ENCODE measurements at places on chromosomes 1 and 21.
A peak's percentile ranks its signal among the peaks of the same experiment; 100 is the strongest.

GRCh38 chr21:36079010-36079649 lies 9.3 kb downstream of the CBR1 start:
- no peak for DNase-seq

DNA sequence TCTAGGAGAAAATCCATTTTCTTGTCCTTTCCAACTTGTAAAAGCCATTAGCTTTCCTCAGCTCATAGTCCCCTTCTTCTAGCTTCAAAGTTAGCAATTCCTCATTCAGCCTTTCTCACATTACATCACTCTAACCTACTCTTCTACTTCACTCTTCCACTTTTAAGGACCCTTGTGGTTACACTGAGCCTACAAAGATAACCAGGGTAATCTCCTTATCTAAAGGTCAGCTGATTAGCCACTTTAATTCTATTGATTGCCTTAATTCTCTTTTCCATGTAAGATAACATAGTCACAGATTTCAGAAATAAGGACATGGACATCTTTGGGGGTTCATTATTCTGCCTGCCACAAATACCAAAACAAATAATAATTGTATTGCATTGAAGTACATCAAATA lies 8.5 kb upstream of the SPATA6 start:
- no peak for DNase-seq

GRCh38 chr1:224696021-224696420 lies 79.9 kb downstream of the CNIH3 start:
- DNase-seq: no peak

DNA sequence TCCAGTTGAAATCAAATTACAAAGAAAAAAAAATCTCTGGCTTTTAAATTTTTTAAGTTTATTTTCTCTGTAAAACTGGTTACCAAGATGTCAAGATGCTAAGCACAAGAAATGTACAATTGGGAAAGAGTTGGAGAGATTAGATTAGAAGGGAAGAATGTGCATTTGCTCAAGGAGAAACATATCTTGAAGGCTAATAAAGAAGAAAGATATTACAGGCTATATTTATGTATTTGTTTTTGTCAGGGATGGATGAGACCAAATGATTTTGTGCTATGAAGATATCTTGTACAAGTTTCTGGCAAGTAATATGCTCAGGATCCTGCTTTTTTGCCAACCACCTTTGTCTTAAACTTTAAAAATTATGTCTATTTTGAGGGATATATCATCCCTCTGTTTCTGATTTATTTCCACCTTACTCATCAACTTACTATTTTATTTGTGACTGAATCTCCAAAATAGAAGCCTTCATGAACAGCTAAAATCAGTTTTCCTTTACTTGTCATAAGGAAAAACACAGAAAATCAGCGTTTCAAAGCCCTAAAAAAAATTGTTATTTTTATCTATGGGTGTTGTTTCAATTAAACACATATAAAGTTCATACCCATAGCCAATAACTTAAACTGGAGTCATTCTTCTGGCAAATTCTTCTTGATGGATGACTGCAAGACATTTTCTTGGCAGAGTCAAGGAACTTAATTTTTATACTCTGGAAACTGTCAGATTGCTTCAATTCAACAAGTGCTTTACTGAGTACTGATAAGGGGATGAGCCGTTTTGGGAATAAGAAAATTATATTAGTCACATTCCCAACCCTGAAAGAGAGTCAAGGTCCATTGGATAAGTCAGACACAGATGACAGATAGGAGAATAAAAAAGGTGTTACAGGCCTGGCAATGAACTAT lies 141.8 kb downstream of the CTH start:
- no peak for DNase-seq

DNA sequence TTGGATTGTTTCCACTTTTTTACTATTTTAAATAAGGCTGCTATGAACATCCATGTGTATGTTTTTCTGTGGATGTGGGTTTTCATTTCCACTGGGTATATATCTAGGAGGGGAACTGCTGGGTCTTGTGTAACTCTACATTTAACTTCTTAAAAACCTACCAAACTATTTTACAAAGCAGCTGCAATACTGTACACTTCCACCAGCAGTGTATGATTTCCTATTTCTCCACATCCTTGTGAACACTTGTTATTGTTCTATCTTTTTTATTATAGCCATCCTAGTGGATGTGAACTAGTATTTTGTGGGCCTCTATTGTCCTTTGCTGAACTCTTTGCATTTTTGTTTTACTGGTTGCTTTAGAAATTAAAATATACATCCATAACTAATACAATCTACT lies 33.4 kb downstream of the DIPK1A start:
- no peak for DNase-seq

- DNase-seq: no peak
These were observed 87.5 kb downstream of the CD247 start for GRCh38 chr1:167430849-167431242.

DNA sequence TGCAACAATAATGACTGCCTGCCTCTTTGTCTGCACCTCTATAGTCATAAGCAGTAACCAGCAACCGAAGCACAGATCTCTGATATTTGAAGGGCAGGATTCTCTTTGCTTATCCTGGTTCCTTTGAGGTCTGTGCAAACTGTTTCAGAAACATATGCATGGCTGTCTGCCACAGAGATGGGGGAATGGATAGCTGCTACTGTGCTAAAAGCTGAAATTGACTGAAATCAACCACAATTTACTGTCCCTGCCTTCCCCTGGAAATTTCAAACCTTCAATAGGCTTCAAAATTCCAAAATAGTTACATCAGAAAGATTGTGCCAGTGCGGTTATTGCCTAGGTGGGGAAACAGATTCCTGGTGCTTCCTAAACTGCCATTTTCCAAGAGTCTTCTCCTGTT lies 136.8 kb upstream of the GORAB start:
- no peak for DNase-seq

DNA sequence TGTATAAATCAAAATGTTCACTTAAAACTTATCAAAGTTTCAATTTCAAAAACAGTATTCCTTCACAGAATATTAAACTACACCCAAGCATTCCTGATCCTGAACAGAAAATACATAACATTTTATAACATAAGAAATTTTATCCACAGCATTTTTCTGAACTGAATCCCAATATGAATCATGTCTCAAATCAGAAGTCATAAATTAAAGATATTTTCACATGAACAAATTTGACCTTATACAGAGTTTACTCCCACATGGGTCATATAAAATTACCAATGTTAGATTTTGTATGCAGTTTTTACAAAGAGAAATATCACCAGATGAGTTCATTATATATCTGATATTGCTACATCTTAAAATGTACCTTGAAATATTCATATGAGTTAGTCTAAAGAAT lies 48.6 kb upstream of the ASPM start:
- no peak for DNase-seq

- DNase-seq: no peak
These were observed 10.8 kb upstream of the ANGPTL7 start for GRCh38 chr1:11178021-11179015.

GRCh38 chr1:41462680-41463004 lies 21.8 kb downstream of the EDN2 start:
- no peak for DNase-seq

GRCh38 chr1:116346943-116347673 lies 25.9 kb upstream of the ATP1A1 start:
- DNase-seq: no peak

GRCh38 chr1:245260110-245260882 lies 105.5 kb downstream of the KIF26B start:
- DNase-seq: no peak

GRCh38 chr1:1371364-1371745 lies 3.7 kb downstream of the AURKAIP1 start:
- DNase-seq: no peak

- DNase-seq: no peak
These were observed 7.2 kb downstream of the CNST start for GRCh38 chr1:246573491-246573890.

DNA sequence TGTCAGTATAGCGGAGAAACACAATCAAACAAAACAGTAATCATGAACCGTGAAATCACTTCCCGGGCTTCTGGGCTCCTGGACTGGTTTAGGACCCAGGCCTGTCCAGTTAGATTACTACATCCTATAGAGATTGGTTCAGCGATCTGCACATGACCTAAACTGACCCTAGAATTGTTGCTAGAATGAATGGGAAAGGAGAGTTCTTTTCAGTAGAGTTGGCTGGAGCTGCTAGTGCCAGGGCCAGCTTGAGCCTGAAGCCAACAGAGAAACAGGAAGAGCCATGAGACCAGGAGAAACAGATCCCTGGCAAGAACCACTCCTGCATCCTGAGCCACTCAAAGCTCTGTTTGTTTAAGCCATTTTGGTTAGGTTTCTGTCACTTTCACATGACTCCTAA lies 474.3 kb upstream of the C1orf87 start:
- DNase-seq: no peak

- no peak for DNase-seq
These were observed 85.6 kb downstream of the RGS7 start for GRCh38 chr1:241271427-241271826.

DNA sequence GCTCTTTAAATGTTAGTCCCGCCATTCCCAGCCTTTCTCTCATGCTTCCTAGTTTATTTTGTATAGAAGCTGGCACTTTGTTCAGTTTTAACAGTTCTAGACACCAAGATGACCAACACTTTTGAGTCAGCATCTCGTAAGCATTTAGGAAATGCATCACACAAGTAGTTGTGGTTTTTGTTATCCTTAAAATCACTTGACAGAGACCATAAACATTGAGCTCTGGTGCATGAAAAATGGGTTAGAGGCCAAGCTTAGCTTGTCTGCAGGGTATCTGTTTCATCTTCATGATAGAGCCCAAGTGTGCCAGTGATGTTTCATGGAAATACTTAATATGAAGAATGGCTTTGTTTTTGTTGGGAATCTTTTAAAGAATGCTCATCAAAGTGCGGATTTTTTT lies 159.7 kb downstream of the DISP1 start:
- DNase-seq: no peak

- no peak for DNase-seq
These were observed 257.0 kb downstream of the HHIPL2 start for GRCh38 chr1:222290866-222291265.

DNA sequence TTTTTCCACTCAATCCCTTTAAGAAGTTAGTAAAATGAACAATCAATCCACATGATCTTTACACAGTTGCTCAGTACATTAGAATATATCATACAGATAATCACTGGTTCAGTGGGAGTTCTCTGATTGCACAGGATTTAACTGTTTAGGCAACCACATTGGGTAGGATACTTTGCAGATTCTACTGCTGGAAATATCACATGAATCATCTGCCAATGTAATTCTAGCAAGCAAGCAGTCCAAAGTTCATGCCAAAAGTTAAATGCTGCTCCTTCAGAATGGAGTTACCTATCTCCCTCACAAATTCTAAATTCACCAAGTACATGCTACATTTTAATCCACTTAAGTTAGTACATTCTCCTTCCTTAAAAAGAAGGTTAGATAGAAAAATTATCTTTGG lies 52.4 kb downstream of the NEGR1 start:
- no peak for DNase-seq

DNA sequence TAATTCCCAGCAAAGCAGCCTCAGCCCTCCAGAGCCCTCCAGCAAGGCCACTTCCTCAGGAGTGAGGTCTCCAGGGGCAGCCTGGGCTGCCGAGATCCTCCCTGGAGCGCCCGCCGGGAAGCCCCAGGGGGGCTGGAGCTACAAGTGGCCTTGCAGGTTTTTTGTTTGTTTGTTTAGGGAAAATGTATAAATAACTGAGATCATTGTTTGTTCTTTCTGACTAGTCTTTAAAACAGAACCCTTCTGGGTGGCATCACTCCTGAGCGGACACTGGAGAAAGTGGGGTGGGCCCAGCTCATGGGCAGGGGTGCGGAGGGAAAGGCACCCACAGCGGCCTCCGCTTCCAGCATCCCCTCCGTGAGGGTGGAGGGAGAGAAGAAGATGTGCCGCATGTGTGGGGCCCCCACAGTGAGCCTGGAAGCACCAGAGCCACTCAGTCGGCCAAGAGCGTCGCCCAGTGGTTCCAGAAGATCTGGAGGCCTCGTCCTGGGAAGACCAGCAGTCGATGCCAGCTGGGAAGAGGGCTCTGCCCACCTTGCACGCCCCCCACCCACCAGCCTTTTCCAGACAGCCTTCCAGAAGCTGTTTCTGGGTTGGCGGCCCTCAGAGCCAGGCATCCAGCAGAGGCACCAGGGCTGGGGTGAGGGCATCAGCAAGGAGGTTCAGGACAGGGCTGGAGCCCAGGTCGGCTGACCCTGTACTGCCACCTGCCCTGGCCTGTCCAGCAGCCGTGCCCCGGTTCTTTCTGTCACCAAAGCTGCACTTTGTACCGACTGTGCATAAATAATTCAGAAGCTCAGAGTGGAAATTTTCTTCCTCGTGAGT lies 34.6 kb downstream of the TFF3 start:
- DNase-seq: no peak

DNA sequence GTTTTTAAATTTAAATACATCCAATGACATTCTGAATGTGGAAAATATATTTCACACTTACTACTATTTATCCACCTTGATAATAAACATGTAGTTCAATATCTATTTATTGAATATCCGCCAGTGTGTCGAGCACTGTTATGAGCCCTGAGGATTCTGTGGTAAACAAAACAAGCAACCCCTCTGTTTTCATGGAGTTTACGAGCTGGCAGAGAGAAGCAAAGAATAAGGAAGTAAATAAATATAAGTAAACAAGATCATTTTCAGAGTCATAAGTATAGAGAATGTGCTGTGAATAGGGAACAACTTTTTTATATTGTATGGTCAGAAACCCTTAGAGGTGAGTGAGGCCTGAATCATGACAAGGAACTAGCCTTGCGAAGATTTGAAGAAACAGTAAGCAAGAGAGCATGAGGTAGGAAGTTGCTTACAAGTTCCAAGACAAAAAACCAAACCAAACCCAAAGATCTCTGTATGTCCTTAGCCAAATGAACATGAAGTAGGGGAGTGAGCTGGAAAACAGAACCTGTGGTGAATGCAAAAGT lies 6.4 kb upstream of the SERBP1 start:
- no peak for DNase-seq

- DNase-seq: peak; percentile 20
These were observed 701 bp upstream of the MUTYH start for GRCh38 chr1:45340816-45341466.

- no peak for DNase-seq
These were observed 6.7 kb downstream of the CFAP298 start for GRCh38 chr21:32605469-32605868.

GRCh38 chr1:195754874-195755273 lies 853.4 kb downstream of the KCNT2 start:
- no peak for DNase-seq

DNA sequence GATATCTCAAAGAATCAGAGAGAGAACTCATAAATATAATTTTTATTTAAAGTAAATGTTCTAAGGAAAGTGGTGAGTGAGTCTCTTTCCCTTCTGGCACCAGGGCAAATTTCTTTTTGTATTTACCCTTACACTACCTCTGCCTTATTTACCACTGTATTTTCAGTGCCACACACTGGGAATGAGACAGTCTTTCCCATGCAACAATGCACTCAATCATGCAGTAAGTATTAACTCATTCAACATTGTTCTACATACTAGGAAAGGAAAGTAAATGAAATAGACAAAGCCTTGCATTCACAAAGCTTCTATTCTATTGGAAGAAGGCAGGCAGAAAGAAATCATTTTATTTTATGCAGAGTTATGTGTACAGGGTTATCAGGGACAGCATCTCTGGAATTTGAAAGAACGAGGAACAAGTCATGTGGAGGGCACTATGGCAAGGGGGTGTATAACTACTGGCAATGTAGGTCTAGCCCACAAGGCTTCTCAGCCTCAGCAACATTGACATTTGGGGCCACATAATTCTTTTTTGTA lies 129.8 kb upstream of the PRDX6 start:
- no peak for DNase-seq

Data from hematopoietic multipotent progenitor cell treated with erythropoietin and hydrocortisone succinate and interleukin-3 and kit ligand, for 17 days (in vitro differentiated cells).